Fibroblast of the aortic adventitia (primary cell): ENCODE measurements at places on chromosomes 3 and 15. TPM values are rescaled to one million over a fixed set of nuclear protein-coding genes. Genes with fewer than 3 reads are reported as not detected.
A peak's percentile ranks its signal among the peaks of the same experiment; 100 is the strongest.

DNA sequence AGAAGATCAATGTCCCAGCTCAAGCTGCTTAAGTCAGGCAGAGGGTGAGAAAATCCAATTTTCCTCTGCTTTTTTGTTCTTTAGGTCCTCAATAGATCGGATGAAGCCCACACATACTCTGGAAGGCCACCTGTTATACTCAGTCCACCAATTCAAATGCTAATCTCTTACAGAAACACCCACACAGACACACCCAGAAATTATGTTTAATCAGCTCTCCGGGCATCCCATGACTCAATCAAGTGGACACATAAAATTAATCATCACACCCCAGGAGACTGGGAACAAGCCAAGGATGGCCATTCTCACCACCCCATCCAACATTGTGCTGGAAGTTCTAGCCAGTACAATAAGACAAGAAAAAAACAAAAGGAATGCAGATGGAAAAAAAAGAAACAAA is 67.8 kb upstream of the SLC24A5 start:
- no peak for DNase-seq

DNA sequence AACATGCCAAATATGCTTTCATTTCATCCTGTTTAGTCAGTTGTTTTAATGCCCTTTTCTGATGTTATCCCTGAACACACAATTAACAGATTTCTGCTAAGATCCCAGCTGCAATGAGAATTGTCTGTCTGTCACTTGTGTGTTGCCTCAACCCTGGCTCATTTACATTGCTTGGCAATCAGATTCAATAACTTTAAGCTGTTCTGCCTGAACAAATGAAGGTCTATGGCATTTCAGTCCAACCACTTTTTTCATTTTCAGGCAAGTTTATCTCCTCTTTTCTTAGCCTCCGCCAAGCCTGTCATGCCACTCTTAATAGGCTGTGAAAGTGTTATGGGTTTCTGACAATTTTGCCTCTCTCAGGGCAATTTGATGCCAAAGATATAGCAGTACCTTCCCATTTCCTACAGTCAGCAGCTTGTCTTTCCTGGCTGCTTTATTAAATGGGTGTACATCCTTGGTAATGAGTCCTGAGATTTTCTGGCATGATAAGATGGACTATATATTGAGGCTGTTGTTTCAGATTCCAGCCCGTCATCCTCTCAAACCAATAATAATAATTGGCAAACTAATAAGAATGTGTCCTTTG is 68.7 kb upstream of the ADAMTS9 start:
- DNase-seq: no peak

- peak; percentile 61 for DNase-seq
These were observed 11.5 kb upstream of the NEK10 start for GRCh38 chr3:27380433-27381357.

DNA sequence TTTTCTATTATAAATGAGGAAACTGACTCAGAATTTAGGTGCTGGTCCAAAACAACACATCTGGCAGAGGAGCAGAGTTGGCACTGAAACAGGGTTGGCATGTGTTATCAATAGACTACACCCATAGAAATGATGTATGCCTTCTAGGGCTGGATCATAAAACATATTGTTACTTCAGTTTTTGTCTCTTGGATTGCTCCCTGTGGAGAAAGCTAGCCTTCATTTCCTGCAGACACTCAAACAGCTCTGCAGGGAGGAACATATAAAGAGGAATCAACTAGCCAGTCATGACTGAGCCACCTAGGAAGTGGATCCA is 507 bp upstream of the MRPL3 start:
- peak; percentile 63 for DNase-seq

DNA sequence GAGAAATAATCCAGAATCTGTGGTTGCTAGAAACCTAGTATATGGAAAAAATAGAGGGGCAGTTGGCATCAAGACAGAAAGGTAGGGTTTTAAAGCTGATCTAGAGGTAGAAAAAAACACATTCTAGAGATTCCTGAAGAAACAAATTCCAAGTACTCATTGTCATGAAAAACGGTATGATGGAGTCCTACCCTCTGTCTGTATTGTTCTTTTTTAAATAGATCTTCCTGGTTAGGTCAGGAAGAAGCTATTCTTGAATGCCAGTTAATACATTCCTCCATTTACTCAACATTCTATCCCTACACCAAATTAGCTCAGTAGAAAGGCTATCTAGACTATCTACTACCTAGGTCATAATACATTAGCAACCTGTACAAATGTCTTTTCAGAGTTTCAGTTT is 364.7 kb downstream of the FHIT start:
- no peak for DNase-seq

DOCK3 gene
- 0.36 and 0.41 TPM in 2 replicates for total RNA-seq
